ENCODE measurements at places on chromosomes 12 and 14. TPM values are rescaled to one million over a fixed set of nuclear protein-coding genes. Genes with fewer than 3 reads are reported as not detected.
A peak's percentile ranks its signal among the peaks of the same experiment; 100 is the strongest.

DNA sequence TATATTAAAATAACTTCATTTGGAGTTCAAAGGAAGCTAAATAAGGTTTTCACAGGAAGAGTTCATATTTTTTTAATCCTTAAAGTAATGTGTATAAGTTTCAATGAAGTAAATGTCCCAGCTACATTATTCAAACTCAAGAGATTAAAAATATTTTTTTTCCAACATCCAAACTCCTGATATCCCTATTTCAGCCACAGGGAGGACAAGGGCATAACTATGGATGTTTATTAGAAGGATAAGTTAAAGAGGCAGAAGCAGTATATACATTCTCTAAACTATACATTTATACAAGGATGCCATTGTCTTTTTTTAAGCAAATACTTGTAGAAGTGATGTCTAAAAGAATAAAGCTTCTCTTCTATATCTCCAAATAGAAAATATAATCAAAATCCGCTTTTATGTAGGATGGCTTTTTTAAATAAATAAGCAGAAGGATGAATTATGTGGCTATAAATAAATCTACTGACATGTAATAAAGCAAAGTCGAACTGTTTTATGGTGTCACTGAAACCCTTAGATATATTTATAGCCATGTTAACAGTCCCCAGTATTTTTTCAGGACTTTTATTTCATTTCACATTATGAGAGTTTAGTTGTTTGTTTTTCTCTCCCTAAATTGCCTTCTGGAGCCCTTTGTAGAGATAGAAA, 936.5 kb downstream of the DIO2 start:
- DNase-seq: no peak

DNA sequence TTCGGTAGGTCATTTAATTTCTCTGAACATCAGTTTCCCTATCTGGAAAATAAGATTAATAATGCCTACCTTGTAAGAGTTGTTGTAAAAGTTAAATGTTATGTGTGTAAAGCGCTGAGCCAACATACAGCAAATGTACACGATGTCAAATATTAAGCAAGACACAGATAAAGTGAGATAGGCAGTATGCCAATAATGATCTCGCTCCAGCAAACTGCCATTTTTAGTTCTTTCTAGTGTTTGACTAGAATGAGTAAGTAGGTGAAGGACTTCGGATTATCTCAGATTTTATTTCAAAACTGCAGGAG, 840 bp downstream of the DHRS7 start:
- DNase-seq: peak; percentile 57

GRCh38 chr14:75274899-75275569, 3.6 kb upstream of the FOS start:
- no peak for DNase-seq

- DNase-seq: no peak
These were observed 58.1 kb upstream of the PLEKHG3 start for GRCh38 chr14:64646103-64646502.

The MLF2 gene
- 88.1 TPM for total RNA-seq

The KIF21A gene
- 39.7 TPM for total RNA-seq

The LRRC10 gene
- not detected for total RNA-seq
